ENCODE measurements at places on chromosomes 11 and 22. TPM values are rescaled to one million over a fixed set of nuclear protein-coding genes. Genes with fewer than 3 reads are reported as not detected.

- no peak for DNase-seq
Measured at GRCh38 chr11:1827931-1828330, 6.9 kb upstream of the SYT8 start.

DNA sequence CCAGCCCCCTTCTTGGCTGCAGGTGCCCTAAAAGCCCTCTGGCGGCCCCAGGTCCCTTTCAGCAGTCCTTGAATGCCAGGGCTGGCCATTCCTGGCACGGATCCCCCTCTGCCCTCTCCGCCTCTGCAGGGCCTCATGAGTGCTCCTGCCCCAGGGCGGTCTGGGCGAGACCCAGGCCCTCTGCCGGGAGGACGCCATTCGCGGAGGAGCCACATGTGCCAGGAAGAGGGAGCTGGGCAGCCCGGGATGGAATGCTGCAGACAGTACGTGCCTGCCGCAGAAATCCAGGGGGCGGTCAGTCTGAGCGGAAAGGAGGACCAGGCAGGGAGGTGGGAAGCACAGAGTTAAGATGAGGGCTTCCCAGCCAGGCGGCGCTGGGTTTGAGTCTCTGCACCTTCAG lies 2.8 kb downstream of the CABP7 start:
- no peak for DNase-seq

DNA sequence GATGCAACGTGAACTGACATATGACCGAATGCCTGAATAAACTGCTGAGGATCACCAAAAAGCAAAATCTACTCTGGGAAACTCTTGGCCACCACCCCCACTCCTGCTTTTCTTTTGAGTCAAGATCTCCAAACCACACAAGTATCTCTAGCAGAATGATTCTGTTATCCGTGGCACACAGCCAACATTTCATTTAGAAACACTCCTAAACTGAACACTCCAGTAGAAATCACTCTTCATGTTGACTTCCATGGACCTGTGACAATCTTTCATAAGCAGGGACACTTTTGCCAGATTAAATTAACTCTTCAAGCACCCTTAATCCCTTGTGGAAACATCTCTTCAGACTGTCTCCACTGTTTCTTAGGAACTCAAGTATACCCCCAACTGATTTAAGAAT lies 44.4 kb downstream of the VSIG10L2 start:
- DNase-seq = no peak

The OR8D1 gene
- total RNA-seq = not detected

All from activated CD4-positive, alpha-beta memory T cell treated with anti-CD3 and anti-CD28 coated beads, Interleukin-2, amount 10 ng/mL, durations not matched to agents 7 days and 5 days (primary cell).